ENCODE measurements at places on chromosomes 7 and 10.
A peak's percentile ranks its signal among the peaks of the same experiment; 100 is the strongest.

DNA sequence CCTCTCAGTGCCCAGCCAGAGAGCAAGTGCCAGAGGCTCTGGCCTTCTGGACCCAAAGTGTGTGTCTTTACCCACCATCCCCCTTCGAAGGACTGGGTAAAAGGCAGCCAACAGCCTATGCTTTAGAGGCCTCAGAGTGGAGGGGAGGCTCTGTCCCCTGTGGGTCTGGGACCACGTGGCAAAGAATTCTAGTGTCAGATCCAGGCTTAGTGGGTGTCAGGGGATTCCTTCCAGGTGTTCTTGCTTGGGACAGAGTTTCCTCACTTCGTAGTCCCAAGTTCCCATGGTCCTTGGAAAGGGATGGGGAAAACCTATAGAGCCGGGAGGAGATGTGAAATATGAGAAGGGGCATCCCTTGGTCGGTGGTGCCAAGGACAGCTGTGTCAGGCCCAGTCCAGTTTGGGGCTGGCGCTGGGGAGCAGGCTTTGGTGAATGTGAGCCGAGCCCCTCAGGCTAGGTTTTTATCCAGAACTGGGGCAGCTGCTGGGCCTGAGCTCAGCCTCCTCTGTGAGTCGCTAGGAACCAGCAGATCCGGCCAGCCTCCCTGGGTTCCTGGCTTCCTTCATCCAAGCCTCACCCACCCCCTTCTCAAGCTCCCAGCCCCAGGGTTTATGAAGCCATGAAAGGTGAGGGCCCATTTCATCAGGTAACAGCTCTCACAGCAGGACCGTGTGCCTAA lies 71.2 kb downstream of the C10orf105 start:
- no peak for DNase-seq

GRCh38 chr7:95144256-95144655 lies 180.1 kb downstream of the PON1 start:
- no peak for DNase-seq

GRCh38 chr10:47354165-47354564 lies 6.0 kb downstream of the RBP3 start:
- DNase-seq: no peak

DNA sequence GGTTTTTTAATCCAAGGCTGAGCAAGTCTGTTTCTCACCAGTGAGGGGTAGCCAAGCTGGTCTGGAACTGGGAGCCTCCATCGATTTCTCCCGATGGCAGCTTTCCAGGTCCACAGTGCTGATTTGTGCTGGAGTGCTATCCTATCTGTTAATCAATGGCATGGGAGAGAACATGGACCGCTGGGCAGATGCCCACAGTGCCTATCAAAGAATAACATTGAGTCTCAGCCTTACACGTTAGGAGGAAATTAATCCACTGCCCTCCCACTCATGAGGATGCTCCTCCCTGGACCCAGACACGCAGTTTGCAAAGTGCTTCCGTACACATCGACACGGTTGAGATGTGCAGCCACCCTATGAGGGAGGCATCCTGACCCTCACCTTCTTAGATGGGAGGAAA lies 36.0 kb upstream of the CUX1 start:
- no peak for DNase-seq

GRCh38 chr7:96921771-96922170 lies 83.6 kb upstream of the DLX6 start:
- no peak for DNase-seq

GRCh38 chr7:148698007-148698396 lies 701 bp upstream of the CUL1 start:
- no peak for DNase-seq

GRCh38 chr10:29239569-29240472 lies 49.0 kb upstream of the LYZL1 start:
- DNase-seq: peak; percentile 42

GRCh38 chr10:680146-680545 lies 9.3 kb downstream of the DIP2C start:
- DNase-seq: no peak

DNA sequence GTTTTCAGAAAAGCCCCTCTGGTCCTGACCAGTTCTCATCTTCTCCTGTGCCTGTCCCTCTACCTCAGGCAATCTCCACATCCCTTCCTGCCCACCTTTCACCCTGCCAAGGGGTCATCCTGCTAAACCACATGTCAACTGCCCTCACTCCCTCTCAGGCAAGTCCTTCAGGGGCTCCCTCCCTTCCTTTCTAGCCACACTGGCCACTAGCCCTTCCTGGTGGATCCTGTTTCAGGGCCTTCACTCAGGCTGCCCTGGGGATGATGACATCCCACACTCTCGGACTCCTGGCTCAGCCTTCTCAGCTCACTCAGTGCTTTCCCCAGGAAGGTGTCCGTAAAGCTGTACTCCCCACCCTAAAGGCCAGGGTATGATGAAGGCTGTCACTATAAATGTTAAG lies 13.4 kb downstream of the STEAP1B start:
- no peak for DNase-seq

DNA sequence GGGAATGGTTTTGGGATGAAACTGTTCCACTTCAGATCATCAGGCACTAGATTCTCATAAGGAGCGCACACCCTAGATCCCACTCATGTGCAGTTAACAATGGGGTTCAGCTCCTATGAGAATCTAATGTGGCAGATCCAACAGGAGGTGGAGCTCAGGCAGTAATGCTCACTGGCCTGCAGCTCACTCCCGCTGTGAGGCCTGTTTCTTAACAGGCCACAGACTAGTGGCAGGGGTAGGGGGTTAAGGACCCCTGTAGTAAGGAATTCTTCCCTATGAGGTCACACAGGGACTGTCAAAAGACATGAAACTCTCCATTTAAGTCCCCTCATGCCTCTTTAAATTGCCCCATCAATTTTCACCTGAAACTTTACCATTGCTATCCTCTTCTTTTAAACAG lies 8.0 kb downstream of the HGF start:
- DNase-seq: no peak

- DNase-seq: no peak
These were observed 26.9 kb downstream of the ADAMTS14 start for GRCh38 chr10:70699063-70699658.

- no peak for DNase-seq
These were observed 33.0 kb downstream of the UCMA start for GRCh38 chr10:13201132-13201531.

DNA sequence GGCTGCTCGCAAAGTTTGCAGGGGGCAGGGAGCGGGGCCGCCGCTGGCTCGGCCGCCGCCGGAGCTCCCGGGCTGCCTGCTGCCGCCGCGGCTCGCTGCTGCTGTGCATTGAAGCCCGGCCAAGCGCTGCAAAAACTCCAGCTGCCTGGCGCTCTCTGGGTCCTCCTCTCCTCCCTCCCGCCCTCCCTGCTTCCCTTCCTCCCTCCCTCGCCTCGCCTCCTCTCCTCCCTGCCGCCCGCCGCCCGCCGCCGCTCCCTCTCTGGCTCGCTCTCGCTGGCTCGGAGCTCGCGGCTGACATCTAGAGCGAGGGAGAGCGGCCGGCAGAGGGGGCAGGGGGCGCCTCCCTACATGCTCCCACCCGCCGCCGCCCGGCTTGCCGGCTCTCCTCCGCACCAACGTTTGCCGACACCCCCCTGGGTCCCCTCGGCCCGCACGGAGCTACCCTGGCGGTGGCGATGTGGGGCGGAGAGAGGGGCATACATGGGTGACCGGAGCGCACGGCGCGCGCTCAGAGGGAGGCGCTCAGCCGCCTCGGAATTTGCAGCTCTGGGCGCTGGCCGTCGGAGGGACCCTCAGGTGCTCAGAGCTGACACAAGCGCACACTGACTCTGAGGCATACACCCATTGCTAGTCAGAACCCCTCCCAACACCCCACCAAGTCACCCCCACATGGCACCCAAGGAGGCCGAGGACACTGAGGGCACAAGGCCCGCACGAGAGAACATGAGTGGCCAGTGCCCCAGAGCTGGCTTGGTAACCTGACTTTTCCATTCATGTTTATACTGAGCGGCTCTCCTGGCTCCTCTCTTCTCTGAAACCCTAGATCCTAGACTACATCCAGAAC lies 1.2 kb upstream of the PLXNA4 start:
- no peak for DNase-seq

GRCh38 chr10:120732643-120733313 lies 118.4 kb upstream of the WDR11 start:
- DNase-seq: no peak

- DNase-seq: no peak
These were observed 9.0 kb upstream of the HSPB1 start for GRCh38 chr7:76293407-76293901.

DNA sequence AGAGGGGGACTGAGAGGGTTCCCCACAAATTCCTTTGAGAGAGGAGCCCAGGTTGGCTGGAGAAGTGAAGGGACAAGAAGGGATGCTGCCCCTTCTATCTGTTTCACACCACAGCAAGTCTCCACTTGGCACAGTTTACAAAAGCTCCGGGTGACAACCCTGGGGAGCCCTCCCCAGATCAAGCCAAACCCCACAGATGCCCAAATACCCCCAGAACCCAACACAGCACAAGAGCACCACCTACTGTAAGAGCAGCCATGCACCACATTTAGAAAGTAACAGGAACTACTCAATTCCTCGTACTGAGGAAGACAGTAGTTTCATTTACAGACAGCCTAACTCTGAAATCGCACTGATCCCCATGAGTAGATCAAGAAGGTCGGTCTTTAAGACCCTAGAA lies 67.8 kb upstream of the ATP6V0A4 start:
- DNase-seq: no peak

- DNase-seq: no peak
These were observed 1.9 kb downstream of the HHEX start for GRCh38 chr10:92691591-92692079.

DNA sequence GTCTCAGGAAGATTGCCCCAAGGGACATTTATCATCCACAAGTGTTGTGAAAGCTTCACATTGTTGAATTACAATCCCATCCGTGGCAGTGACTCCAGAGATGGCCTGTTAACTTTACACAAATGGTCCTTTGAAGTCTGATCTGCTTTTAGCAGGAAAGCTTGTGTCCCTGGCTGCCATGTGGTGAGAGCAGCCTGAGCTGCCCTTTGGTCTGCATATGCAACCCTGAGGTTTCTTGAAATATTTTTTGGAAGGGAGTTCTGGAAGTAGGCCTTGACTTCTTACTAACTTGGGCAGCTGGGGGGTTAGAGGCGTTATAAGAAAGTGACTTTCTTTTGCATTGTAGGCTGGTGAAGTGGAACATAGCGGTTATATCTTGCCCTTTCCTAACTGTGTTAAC lies 41.3 kb upstream of the FAM180A start:
- DNase-seq: no peak

- DNase-seq: peak; percentile 86
These were observed 13.1 kb downstream of the PHKG1 start for GRCh38 chr7:56079450-56080185.

DNA sequence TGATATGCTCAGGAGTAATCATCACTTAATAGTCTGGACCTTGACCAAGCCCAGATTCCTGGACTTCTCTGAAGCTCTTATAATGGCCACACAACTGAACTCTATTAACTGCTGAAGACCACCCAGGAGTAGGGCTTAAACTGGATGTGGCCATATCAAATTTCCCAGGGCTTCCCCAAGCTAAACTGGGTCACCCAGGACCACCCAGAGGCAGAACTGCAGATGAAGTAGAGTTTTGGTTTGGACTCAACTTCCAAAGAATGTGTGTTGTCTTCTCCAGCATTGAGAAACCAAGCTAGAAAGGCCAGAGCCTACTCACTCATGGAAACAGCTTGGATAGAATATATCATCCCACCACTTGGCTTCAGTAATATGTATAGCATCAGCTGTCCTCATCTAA lies 358.2 kb upstream of the MEOX2 start:
- no peak for DNase-seq

DNA sequence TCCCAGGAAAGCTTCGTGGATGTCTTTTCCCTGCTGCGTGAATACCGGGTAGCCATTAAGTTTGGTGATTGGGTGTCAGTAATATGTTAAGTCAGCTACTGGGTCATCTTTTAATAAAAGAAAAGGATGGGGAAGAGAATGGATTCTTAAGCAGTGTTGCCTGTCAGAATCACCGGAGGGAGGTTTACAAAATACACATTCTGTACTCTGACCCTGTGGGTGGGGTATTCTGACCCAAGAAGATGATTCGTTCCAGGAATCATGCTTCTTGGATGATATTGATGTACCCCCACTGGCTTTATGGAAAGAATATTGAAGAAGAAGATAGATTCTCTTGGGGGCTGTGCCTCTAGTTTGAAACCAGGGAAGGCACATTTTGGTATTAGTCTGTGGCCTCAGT lies 18.3 kb downstream of the SGPL1 start:
- DNase-seq: no peak

DNA sequence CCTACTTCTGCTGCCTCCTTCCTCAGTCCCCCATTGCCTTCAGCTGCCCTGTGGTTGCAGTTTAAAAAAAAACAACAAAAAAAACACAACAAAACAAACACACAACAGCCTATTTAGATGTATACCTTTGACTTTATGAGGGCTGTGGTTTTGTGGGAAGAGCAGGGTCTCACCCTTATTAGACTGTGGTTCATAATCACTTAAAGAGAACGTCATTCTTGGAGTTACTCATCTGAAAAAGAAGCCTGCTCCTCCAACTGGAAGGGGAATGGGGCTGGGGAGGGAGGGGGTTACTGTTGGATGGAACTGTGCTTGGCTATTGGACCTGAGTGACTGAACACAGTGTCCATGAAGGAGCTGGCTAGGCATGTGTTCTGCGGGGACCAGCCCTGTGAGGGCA lies 48.1 kb downstream of the SDK1 start:
- DNase-seq: no peak

- DNase-seq: no peak
These were observed 126.9 kb downstream of the KCNMA1 start for GRCh38 chr10:77510695-77511094.

DNA sequence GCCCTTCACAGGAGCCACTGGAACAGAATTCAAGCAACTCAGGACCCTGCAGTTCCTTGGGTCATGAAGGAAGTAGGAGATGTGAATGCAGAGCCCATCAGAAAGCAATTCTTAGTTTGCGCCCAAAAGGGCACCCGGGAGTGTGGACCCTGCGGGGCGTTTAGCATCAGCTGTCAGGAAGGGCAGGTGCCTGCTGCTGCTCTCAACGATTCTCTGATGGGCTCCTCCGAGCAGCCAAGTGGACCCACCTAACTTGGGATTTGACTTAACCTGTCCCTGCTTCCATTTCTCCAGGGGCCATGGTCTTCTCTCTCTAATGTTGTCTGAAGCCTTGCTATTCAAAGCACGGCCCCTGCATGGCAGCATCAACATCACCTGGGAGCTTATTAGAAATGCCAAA lies 17.1 kb downstream of the CPA5 start:
- DNase-seq: no peak

DNA sequence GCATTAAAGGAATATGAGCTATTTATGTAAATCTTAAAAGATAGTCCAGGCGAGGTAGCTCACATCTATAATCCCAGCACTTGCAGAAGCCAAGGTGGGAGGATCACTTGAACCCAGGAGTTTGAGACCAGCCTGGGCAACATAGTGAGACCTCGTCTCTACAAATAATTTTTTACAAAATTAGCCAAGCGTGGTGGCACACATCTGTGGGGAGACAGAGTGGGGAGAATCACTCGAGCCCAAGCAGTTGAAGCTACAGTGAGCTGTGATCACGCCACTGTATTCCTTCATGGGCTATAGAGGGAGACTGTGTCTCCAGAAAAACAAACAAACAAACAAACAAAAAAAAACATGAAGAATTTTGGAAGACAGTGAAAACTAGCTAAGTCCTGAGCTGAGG lies 28.4 kb downstream of the HERC4 start:
- DNase-seq: no peak
